Activated CD4-positive, alpha-beta T cell treated with anti-CD3 and anti-CD28 coated beads, Interleukin-2, amount 10 ng/mL, durations not matched to agents 7 days and 5 days (primary cell): ENCODE measurements at places on chromosomes 5 and 9. TPM values are rescaled to one million over a fixed set of nuclear protein-coding genes. Genes with fewer than 3 reads are reported as not detected.
A peak's percentile ranks its signal among the peaks of the same experiment; 100 is the strongest.

DNA sequence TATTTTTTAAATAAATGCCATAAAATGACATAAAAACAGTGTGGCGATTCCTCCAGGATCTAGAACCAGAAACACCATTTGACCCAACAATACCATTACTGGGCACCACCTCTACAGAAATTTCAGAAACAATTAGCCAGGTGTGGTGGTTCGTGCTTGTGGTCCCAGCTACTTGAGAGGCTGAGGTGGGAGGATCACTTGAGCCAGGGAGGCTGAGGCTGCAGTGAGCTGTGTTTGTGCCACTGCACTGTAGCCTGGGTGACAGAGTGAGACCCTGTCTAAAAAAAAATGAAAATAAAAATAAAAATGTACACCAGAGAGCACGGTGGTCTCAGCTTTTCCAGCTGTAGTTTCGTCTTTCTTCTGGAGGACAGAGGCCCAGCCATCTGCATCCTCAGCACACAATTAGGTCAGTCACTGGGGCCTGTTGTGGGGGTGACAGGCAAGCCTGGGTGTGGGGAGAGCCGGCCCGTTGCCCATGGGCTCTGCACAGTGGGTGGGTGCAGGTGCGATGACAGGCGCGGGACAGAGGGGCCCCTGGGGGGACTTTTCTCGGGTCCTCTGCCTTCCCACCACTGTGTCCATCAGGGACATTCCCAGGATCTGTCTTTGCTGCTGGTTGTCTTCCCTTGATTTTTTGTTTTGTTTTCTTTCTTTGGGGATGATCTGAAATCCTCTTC lies 9.8 kb downstream of the COL5A1 start:
- H3K36me3 ChIP-seq: no peaks in the 10 kb centered on the region
- no peak overlapping the region for H3K4me3 ChIP-seq
- DNase-seq: no peak
- no peaks in the 10 kb centered on the region for H3K4me1 ChIP-seq
- H3K27ac ChIP-seq: no peak overlapping the region
- H3K27me3 ChIP-seq: no peaks in the 10 kb centered on the region

- H3K36me3 ChIP-seq: no peaks in the 10 kb centered on the region
- no peak overlapping the region for H3K4me3 ChIP-seq
- DNase-seq: no peak
- H3K4me1 ChIP-seq: peaks cover 4% of the 10 kb centered on the region
- no peak overlapping the region for H3K27ac ChIP-seq
These were observed 74.8 kb upstream of the PIK3R1 start for GRCh38 chr5:68140763-68141162.

DNA sequence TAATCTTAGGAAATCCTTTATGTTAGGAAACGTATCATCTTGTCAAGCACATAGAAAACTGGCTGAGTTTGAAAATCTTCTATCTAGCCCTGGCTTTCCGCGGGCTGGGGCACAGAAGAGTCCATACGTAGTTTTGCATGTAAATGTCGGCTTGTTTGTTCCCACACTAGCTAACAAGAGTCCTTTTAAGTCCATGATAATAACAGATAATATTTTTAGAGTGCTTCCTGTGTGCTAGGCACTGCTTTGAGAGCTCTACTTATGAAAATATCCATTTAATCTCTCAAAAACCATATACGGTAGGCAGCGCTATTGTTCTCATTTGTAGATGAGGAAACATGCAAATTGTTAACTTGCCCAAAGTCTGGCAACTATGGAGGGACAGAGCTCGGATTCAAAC lies 40.5 kb downstream of the FYB1 start:
- no peak for DNase-seq
- H3K27ac ChIP-seq: peak overlapping the region; percentile 93
- H3K4me1 ChIP-seq: peaks cover 96% of the 10 kb centered on the region
- peak overlapping the region; percentile 71 for H3K4me3 ChIP-seq
- H3K27me3 ChIP-seq: no peaks in the 10 kb centered on the region
- H3K36me3 ChIP-seq: peaks cover 74% of the 10 kb centered on the region

DNA sequence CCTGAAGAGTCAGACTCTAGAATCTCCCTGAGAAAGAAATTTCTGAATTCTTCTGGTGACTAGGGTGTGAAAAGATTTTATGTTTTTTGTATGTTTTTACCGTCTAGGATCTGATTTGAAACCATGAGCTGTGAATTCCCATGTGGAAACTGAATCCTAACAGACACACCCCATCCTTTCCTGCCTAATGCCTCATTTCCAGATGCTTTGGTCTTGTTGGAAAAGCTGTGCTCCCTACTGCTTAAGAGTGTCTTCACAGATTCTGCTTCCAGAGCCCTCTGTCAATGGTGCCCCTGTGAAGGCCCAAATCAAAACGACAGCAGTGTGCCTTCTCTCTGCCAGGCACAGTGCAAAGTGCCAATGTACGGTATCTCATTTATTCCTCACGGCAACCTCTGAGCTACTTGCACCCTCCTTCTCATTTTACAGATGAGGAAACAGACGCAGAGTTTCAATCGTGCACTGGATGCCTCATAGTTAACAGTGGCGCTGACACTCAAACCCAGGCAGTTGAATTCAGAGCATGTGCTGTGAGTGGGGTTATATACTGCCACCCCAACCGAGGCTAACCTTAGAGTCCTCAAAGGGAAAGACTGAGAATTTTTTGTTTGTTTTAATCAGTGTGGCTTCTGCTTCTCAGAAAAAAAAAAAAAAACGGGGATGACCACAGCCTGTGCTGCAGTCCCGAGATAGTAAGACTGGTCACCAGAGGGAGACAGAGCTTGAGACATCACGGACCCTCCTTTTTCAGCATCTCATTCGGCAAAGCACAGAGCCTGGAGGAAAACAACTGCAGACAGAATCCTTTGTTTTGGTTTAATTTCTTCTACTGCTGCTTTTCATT lies 188.4 kb downstream of the SNCAIP start:
- no peaks in the 10 kb centered on the region for H3K27me3 ChIP-seq
- no peaks in the 10 kb centered on the region for H3K36me3 ChIP-seq
- H3K27ac ChIP-seq: no peak overlapping the region
- H3K4me1 ChIP-seq: no peaks in the 10 kb centered on the region

- H3K27me3 ChIP-seq: peaks cover 39% of the 10 kb centered on the region
- no peaks in the 10 kb centered on the region for H3K36me3 ChIP-seq
- H3K4me3 ChIP-seq: no peak overlapping the region
- no peak overlapping the region for H3K27ac ChIP-seq
- no peak for DNase-seq
- H3K4me1 ChIP-seq: no peaks in the 10 kb centered on the region
These were observed 93.3 kb downstream of the LIFR start for GRCh38 chr5:38462976-38463633.

The CDH9 gene
- total RNA-seq: not detected

The PCDHGC3 gene
- total RNA-seq: not detected

DNA sequence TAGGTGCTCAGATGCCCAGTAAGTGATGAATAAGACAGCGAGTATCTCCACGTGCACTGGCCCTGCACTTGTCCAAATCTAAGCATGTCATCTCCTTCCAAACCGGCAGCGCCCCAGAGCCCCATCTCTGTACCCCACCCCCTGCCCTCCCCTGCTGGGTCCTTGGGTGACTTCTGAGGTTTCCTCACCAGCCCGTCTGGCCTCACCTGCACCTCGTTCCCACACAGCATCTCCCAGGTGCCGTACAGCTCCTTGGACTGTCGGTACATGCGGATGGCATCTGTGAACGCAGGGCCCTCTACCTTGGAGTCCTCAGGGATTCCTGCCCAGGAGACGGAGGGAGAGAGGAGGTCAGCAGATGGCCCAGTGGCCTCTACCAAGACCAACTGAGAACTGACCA lies 66.3 kb downstream of the LRSAM1 start:
- H3K4me1 ChIP-seq: peaks cover 3% of the 10 kb centered on the region
- H3K27ac ChIP-seq: no peak overlapping the region
- no peak for DNase-seq
- H3K27me3 ChIP-seq: no peaks in the 10 kb centered on the region
- no peak overlapping the region for H3K4me3 ChIP-seq
- peaks cover 23% of the 10 kb centered on the region for H3K36me3 ChIP-seq

The PHAX gene
- 34.1 TPM for total RNA-seq

The TAF1L gene
- total RNA-seq: not detected

The GCNT1 gene
- total RNA-seq: 8.9 TPM

- no peak overlapping the region for H3K4me3 ChIP-seq
- peaks cover 2% of the 10 kb centered on the region for H3K4me1 ChIP-seq
- no peaks in the 10 kb centered on the region for H3K36me3 ChIP-seq
- H3K27ac ChIP-seq: no peak overlapping the region
- peaks cover 17% of the 10 kb centered on the region for H3K27me3 ChIP-seq
- no peak for DNase-seq
These were observed 6.8 kb upstream of the PRUNE2 start for GRCh38 chr9:76912636-76913275.

The SERF1A gene
- total RNA-seq: 0.50 TPM

- no peaks in the 10 kb centered on the region for H3K4me1 ChIP-seq
- peaks cover 7% of the 10 kb centered on the region for H3K27me3 ChIP-seq
- H3K27ac ChIP-seq: no peak overlapping the region
- no peak overlapping the region for H3K4me3 ChIP-seq
- DNase-seq: no peak
These were observed 491.9 kb downstream of the PDE4D start for GRCh38 chr5:59401637-59402036.

DNA sequence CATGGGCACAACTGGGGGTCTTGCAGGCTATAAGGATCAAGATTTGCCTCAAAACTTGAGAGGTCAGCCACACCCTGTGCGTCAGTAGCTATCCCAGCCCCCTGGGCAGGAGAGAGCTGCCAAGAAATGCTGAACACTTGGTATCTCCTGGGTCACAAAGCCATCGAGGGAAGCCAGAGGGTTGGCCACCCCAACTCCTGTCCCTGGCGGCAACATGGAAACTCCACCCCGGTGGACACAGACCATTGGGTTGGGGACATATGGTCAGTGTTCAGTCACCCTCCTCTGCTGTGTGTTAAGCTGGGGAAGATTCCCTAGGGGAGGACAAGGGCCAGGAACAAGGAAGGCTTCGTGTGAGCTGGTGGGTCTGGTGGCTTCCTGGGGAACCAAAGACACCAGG lies 140.6 kb downstream of the C5orf15 start:
- no peak for DNase-seq
- no peak overlapping the region for H3K27ac ChIP-seq
- H3K4me1 ChIP-seq: peaks cover 26% of the 10 kb centered on the region
- H3K4me3 ChIP-seq: no peak overlapping the region
- H3K27me3 ChIP-seq: no peaks in the 10 kb centered on the region
- H3K36me3 ChIP-seq: no peaks in the 10 kb centered on the region

DNA sequence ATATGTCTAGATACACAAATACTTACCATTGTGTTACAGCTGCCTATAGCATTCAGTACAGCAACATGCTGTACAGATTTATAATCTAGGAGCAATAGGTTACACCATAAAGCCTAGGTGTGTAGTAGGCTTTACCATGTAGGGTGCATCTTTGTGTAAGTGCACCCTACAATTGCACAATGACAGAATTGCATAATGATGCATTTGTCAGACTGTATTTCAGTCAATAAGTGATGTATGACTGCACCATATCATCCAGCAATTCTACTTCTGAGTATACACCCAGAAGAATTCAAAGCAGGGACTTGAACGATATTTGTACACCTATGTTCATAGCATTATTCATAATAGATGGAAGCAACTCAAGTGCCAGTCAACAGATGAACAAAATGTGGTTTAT lies 100.4 kb upstream of the SLC44A1 start:
- H3K4me3 ChIP-seq: no peak overlapping the region
- peaks cover 10% of the 10 kb centered on the region for H3K27me3 ChIP-seq
- no peak for DNase-seq
- no peaks in the 10 kb centered on the region for H3K36me3 ChIP-seq

The SOHLH1 gene
- not detected for total RNA-seq

- DNase-seq: no peak
- H3K27me3 ChIP-seq: peaks cover 2% of the 10 kb centered on the region
- H3K4me3 ChIP-seq: no peak overlapping the region
- H3K4me1 ChIP-seq: no peaks in the 10 kb centered on the region
These were observed 483.4 kb upstream of the KIF2A start for GRCh38 chr5:61822584-61822983.

- peak within 1 kb of the TSS; percentile 99 for H3K27ac ChIP-seq
- H3K4me3 ChIP-seq: peak within 1 kb of the TSS; percentile 93
- H3K27me3 ChIP-seq: peaks cover 4% of the 10 kb centered on the region
- H3K36me3 ChIP-seq: peaks cover 41% of the 10 kb centered on the region
- DNase-seq: peak; percentile 80
These were observed at the start of gene CCDC107 for GRCh38 chr9:35658137-35658967. Gene CCDC107, plus strand, starts transcription at chr9:35658292. Its CDS starts 88 bp downstream, at chr9:35658380.

The PCDHB8 gene
- not detected for total RNA-seq

- H3K36me3 ChIP-seq: peaks cover 14% of the 10 kb centered on the region
- no peak overlapping the region for H3K27ac ChIP-seq
- H3K4me1 ChIP-seq: no peaks in the 10 kb centered on the region
- no peak overlapping the region for H3K4me3 ChIP-seq
These were observed 33.4 kb downstream of the WDR70 start for GRCh38 chr5:37412515-37412914.

The DNAJA1 gene
- 180 TPM for total RNA-seq

DNA sequence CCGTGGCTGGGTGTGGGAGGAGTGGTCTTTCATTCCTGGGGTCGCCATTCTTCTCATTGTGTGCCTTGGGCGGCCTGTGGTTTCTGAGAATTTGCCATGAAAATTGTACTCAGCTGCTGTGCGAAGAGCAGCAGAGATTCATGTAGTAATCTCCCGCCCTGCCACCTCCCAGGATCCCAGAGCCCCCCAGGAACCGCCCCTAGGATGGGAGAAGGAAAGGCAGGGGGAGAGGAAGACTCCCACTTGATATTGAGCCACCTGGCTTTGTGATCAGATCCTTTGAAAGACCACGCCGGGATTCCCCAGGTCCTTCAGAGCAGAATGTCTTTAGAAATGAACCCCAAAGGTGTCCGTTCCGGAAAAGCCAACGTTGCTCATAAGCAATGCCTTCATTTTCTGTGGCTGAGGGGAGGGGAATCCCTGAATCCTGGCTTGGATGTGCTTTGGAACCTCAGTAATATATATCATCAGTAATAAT lies 27.6 kb downstream of the NEURL1B start:
- no peak overlapping the region for H3K27ac ChIP-seq
- H3K27me3 ChIP-seq: peaks cover 4% of the 10 kb centered on the region
- H3K4me1 ChIP-seq: no peaks in the 10 kb centered on the region
- H3K4me3 ChIP-seq: no peak overlapping the region

DNA sequence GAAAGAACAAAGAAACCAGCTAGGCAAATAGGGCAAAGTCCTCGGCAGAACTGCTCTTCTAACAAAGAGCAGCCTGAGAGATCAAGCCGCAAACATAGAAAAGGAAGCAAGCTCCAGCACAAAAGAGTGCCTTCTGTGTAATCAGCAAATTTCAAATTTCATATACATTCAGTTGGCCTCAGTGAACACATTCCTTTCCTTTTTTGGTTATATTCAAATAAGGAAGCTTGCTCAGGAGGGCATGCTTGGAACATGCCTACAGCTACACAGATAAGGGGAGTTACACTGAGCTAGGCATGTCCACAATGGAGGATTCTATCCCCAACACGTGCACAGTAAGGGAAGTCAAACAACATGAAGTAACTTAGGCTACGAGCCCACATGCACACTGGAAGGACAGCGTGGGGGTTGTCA lies 23.4 kb downstream of the IL33 start:
- H3K36me3 ChIP-seq: no peaks in the 10 kb centered on the region
- peaks cover 10% of the 10 kb centered on the region for H3K27me3 ChIP-seq
- no peaks in the 10 kb centered on the region for H3K4me1 ChIP-seq
- no peak for DNase-seq
- no peak overlapping the region for H3K27ac ChIP-seq

- H3K27ac ChIP-seq: peak overlapping the region; percentile 57
- peaks cover 37% of the 10 kb centered on the region for H3K36me3 ChIP-seq
These were observed 26.2 kb upstream of the RICTOR start for GRCh38 chr5:39100301-39100850.

The JMY gene
- total RNA-seq: 4.5 TPM

The PLAC8L1 gene
- 0.48 TPM for total RNA-seq

GRCh38 chr5:90308787-90309585 lies 100.6 kb downstream of the CETN3 start:
- no peak overlapping the region for H3K27ac ChIP-seq
- peaks cover 6% of the 10 kb centered on the region for H3K27me3 ChIP-seq
- H3K36me3 ChIP-seq: no peaks in the 10 kb centered on the region
- DNase-seq: no peak
- no peak overlapping the region for H3K4me3 ChIP-seq
- H3K4me1 ChIP-seq: no peaks in the 10 kb centered on the region
